Renal pelvis (tissue), 12 donors: ENCODE measurements at places on chromosomes 13 and 19. TPM values are rescaled to one million over a fixed set of nuclear protein-coding genes. Genes with fewer than 3 reads are reported as not detected.

The CAPN12 gene
- 14.0 TPM for polyA plus RNA-seq

The C1QTNF9B gene
- polyA plus RNA-seq = 0.95 TPM

The NANOS3 gene
- polyA plus RNA-seq = 1.6 TPM

The ATP8A2 gene
- 4.8 TPM for polyA plus RNA-seq

The LRFN3 gene
- polyA plus RNA-seq = 13.6 TPM

The PLPP2 gene
- polyA plus RNA-seq = 3.7 TPM

The FRY gene
- 69.5 TPM for polyA plus RNA-seq

The DCT gene
- polyA plus RNA-seq = 0.26 TPM

The TPM4 gene
- 475 TPM for polyA plus RNA-seq

The SYCN gene
- not detected for polyA plus RNA-seq

The TMEM59L gene
- polyA plus RNA-seq = 3.3 TPM

The SCN1B gene
- polyA plus RNA-seq = 1.5 TPM
